Smooth muscle cell of the pulmonary artery (primary cell): ENCODE measurements at places on chromosomes 5 and 9. TPM values are rescaled to one million over a fixed set of nuclear protein-coding genes. Genes with fewer than 3 reads are reported as not detected.

The NIPBL gene
- total RNA-seq, result 24.2 and 31.7 TPM in 2 replicates

The PDE8B gene
- 0.40 and 0.46 TPM in 2 replicates for total RNA-seq

The FAM114A2 gene
- 37.3 and 39.9 TPM in 2 replicates for total RNA-seq

The PRDM9 gene
- not detected in 2 replicates for total RNA-seq

The ANKRD20A1 gene
- not detected in 2 replicates for total RNA-seq

The RAD17 gene
- 17.3 and 20.8 TPM in 2 replicates for total RNA-seq

The SERF1A gene
- 1.1 and 1.6 TPM in 2 replicates for total RNA-seq

The SMIM33 gene
- not detected in 2 replicates for total RNA-seq

The NOXA1 gene
- 0.36 and 0.46 TPM in 2 replicates for total RNA-seq

The NUTM2F gene
- not detected in 2 replicates for total RNA-seq

The TMEFF1 gene
- total RNA-seq, result 2.4 and 5.2 TPM in 2 replicates

The F2RL2 gene
- total RNA-seq, result 19.8 and 34.1 TPM in 2 replicates

The GMCL2 gene
- total RNA-seq, result not detected in 2 replicates

The RECK gene
- 39.0 and 75.2 TPM in 2 replicates for total RNA-seq

The ORM1 gene
- not detected in 2 replicates for total RNA-seq
